SW480 (cell line): ENCODE measurements at places on chromosomes 2 and 18.
A peak's percentile ranks its signal among the peaks of the same experiment; 100 is the strongest.

GRCh38 chr2:240762249-240762648, 57.8 kb downstream of the KIF1A start:
- DNase-seq = no peak

DNA sequence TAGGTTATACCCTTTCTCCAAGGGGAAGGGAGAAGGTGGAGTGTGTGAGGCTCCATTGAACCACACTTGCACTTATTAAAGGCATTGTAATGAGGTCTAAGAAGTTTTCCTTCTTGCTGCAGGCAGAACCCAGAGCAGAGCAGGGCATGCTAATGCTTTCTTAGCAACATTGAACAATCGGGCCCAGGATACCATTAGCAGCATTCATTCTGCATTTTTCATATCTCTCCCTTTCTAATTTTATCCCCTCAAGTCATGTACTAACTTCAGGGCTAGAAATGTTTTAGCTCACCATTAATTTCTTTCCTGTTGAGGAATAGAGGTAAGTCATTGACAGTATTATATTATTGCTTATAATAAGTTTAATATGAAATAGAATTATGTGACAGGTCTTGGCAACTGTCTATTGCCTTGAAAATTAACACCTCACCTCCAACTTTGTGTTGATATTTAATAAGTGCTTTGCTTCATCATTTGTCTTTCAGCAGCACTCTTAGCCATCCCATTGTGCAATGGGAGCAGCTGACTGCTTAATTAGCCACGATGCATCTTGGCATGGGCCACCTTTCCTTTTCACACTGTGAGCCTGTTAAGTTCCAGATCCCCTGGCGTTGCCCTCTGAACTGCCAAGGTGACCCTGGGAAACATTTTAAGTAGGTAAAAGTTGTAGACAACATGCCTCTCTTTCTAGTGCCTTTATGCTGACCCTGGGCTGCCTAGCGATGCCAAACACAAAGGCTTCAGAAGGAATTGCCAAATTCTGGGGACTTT, 300.8 kb upstream of the MEX3C start:
- no peak for DNase-seq

GRCh38 chr2:74890711-74891110, 56.8 kb downstream of the HK2 start:
- no peak for DNase-seq

DNA sequence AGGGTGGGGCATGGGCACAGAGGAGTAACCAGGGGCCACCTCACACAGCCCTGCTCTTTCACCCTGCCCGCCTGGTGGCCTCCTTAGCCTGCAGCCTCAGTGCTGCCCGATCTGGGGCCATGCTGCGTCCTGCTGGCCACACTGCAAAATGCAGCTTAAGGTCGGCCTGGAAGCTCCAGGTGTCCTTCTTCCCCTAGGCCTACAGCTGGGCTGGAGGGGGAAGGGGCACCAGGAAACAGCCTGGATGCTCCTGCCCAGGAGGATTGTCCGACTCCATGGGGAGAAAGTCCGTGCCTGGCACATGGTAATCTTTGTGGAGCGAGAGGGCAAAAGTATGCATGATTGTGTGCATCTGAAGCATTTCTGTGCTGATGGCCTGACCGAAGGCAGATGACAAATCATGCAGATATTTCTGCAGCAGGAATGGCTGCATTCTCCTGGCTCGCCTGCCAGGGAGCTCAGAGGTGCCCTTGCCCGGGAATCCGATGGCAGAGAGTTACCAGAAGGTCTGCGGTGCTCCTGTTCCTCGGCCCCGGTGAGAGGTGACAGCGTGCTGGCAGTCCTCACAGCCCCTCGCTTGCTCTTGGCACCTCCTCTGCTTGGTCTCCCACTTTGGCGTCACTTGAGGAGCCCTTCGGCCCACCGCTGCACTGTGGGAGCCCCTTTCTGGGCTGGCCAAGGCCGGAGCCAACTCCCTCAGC, 12.8 kb upstream of the ALPP start:
- DNase-seq = peak; percentile 37

DNA sequence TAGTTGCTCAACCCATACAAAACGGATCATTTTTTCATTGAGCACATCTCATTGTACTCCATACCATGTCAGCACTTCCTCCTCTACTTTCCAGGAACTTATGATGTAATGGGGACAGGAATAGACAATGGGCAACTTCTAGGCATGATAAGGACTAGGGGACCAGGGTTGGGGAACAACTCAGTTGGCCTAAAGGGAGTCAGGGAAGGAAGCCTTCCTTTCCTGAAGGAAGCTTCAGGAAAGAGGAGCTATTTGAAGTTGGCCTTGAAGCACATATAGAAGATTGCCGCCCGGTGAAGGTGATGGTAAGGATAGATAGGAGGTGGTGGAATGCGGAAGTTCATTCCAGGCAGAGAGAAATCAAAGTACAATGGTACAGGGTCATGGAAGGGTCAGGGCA, 283.9 kb downstream of the SLC8A1 start:
- DNase-seq = peak; percentile 2

DNA sequence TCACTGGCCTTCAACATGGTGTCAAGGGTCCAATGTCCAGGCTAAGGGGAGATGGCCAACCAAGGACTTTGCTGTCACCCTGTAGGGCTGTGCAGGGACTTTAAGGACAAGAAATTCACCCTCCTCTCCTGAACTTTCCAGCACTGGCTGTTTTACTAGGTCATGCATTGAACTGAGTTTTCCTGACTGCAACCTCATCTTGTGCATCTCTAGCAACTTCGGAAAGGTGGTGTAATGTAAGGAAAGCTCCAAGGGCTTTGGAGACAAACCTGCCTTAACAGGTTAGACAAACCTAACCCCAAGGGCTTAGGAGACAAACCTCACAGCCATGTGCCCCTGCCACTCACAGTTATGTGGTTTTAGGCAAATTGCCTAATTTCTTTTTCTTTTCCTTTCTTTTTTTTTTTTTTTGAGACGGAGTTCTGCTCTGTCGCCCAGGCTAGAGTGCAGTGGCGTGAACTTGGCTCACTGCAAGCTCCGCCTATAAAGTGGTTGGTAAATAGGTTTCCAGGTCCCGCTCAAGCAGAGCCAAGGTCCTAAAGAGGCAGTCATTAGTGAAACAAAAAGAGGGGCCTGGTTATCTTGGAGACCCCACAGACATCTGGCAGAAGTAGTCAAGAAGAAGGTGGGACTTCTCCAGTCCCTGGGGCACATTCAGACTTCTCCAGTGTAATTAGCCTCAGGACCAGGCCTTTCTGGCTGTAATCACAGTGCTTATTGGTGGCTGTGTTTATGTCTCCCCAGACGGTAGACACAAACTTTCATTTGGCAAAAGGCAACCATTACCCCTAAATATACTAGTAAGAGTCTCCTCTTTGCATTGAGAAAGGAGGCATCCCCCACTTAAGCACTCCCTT, 37.6 kb upstream of the PMAIP1 start:
- no peak for DNase-seq

DNA sequence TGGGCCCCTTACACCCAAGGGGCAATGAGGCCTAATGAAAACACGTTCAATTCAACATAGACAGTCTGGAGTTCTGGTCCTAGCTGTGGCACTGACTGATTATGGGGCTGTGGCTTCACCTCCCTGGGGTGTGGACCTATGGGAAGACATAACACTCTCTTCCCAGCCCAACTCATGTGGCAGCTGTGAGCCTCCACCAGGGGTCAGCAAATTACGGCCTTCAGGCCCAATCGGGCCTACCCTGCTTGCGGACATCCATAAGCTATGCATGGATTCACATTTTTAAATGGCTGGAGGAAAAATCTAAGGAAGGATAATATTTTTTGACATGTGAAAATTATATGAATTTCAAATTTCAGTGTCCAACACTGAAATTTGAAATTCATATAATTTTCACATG, 101.3 kb downstream of the LOXHD1 start:
- peak; percentile 15 for DNase-seq

DNA sequence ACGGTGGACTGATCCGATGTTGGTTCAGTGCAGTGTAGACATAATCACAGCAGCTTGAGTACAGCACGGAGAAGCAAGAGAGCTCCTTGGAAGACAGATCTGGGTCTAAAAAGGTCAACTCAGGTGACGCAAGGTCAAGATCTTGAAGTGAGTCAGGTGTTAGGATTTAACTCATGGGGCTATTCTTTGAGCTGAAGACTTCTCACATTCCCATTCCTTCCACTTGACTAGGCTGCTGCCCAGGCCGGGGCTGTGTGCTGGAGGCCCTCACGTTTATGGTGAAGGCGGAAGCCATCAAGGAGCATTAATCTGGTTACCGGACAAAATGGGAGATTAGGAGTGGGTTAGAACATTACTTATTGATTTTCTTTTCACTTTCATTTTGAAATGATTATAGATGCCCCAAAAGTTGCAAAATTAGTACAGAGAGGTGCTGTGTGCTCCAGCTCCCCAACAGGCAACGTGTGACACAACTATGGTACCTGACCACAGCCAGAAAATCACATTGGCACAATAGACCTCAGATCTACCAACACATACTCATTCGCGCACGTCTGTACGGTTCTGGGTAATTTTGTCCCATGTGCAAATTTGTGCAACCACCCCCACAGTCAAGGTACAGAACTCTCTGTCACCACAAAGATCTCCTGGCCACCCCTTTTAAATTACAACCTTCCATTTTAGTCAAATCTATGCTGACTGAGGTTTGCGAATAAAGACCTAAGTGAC, 77.6 kb upstream of the SEC11C start:
- DNase-seq = no peak

- DNase-seq = no peak
Measured at GRCh38 chr18:47775961-47776360, 154.5 kb downstream of the SMAD2 start.

- no peak for DNase-seq
Measured at GRCh38 chr2:10003206-10004125, 39.9 kb upstream of the KLF11 start.

- DNase-seq = peak; percentile 62
Measured at GRCh38 chr2:73285159-73285739, 971 bp upstream of the FBXO41 start.

DNA sequence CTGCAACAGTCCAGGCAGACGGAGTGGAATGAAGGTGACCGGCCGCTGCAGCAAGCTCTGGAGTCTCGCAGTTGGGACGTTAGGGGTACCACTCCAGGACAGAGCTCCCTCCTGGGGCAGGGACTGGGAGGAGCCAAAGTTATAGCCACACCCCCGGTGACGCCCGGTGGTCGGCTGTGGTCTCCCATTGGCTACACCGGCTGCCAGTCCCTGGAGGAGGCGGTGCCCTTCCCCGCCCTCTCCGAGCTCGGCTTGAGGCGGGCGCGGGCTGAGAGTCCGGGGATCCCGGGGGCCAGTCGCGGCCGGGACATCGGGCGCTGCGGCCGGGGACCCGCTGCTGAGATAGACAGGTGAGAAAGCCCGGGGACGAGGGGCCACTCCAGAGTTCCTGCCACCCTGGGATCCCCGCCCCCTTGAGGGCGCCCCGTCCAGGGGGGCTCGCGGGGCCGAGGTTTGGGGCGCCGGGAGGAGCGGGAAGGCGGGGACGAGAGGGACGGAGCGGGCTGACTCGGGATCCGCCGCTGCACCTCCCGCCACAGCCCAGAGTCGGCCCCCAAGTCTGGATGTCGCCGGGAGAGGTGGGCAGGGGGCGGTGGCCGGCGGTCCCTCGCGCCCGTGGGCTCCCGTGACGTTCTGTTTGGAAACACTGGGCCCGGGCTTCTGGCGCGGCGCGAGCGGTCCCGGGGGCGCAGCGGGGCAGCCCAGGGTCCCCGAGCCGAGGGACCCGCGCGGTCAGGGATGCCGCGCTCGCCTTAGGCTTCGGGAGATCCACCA, at the start of gene PLEKHH2:
TSS of gene PLEKHH2 (plus strand) at position 231 of the 774 bp plus-strand sequence. CDS start 7,414 bp downstream, outside the sequence.
- peak; percentile 89 for DNase-seq

DNA sequence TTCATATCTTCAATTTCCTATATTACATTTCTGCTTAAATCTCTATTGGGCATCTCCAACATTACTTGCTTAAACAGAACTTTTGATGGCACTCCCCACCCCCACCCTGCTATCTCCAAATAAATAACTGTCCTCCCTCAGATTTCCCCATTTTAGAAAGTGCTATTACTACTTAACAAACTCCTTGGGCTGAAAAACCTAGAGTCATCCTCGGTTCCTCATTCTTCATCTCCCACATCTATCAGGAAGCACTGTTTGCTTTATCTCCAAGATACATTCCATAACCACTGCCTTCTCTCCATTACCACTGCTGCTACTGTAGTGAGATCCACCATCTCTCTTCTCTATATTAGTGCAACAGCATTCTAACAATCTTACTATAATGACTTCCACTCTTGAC, 150.4 kb upstream of the CYRIA start:
- no peak for DNase-seq

GRCh38 chr2:136441979-136442714, 323.2 kb upstream of the THSD7B start:
- no peak for DNase-seq

GRCh38 chr2:67476809-67477790, 80.0 kb downstream of the ETAA1 start:
- peak; percentile 80 for DNase-seq

DNA sequence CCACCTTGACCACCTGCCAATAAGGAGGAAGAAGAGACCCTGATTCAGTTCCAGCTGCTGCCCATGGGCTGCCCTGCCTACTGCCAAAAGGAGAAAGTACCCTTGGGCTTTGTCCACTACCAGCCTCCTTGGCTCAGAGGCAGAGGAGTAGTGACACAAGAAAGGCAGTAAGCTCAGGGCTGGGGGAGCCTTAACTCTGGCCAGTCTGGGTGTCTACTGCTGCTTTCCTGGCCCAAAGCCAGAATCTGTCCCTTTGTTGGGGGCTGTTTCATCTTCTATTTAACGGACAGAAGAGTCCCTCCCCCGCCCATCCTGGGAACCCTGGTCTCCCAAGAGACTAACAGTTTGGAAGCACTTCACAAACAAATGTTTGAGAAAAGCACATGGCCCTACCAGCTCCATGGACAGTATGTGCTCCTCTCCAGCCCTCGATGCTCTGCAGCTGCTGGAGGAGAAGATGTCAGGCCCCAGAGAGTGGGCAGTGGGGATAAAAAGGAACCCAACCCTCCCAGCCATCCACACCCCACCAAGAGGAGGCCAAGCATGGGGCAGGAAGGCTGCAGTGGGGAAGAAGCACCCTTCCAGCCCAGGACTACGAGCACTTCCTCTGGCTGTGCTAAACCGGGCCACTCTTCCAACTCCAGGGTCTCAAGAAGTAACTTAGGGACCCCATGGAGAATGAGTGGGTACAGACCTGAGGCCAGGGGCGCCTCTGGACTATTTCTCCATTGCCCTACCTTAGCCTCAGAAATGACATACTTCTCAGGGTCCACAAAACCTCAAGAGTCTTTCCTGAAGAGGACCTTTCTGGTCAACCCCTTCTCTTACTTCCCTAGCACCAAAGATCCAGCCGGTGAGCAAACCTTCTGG, 1.2 kb downstream of the ATG9A start:
- DNase-seq = no peak

DNA sequence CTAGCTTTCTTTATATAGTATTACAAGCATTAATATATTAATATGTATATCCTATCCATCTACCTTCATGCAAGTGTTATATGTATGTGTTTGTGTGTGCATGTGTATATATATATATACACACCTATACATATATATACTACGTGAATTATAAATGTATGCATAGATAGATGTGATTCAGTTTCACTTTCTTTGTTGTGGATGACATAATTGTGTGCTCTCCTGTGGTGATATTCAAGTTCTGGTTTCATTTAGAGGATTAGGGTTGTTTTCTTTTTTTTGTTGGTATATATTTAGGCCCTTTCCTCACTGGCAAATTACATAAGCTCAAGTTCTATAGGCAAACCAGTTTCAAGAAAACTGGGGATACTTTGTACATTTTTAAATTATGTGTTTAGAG, 225.7 kb upstream of the FANCL start:
- DNase-seq = no peak
